ENCODE measurements at places on chromosomes 5 and 9.

- DNase-seq: no peak
Measured at GRCh38 chr5:153425914-153426313, 64.6 kb upstream of the GRIA1 start.

- peak; percentile 6 for DNase-seq
Measured at GRCh38 chr5:126969548-126969947, 60.8 kb downstream of the MARCHF3 start.

DNA sequence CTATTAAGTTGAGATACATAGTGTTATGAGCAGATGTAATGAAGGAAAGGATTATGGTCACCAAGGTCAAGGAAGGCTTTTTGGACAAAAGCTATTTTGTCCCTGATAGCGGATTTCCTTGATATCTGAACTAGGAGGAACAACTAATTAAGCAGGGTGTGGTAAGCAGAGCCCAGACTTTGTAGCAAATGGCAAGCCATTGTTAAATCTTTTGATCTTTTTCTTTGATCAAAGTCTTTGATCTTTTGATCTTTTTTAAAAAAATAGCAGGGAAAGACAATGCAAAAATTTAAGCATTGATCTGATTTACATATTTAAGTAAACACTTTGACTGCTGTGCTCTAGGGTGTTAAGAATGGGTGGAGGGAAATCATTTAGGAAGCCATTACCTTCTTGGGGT is 1242.0 kb downstream of the MAT2B start:
- no peak for DNase-seq

DNA sequence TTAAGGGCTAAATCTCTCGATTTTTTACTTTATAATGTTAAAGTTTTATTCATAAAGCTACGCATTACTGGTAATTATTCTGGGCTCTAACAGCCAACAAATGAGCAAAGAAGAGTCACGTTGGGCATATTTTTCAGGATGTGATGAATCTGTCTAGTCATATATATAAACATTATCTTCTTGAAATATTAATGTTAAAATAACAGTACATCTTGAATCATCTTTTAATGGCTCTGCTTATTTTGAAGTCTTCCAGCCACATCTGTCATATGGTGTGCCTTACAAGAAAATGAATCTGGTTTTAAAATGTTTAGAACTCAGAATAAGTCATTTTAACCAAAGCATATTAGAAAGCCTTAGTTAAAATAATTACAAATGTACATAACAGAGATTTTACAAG is 96.9 kb downstream of the CWC27 start:
- DNase-seq: no peak

DNA sequence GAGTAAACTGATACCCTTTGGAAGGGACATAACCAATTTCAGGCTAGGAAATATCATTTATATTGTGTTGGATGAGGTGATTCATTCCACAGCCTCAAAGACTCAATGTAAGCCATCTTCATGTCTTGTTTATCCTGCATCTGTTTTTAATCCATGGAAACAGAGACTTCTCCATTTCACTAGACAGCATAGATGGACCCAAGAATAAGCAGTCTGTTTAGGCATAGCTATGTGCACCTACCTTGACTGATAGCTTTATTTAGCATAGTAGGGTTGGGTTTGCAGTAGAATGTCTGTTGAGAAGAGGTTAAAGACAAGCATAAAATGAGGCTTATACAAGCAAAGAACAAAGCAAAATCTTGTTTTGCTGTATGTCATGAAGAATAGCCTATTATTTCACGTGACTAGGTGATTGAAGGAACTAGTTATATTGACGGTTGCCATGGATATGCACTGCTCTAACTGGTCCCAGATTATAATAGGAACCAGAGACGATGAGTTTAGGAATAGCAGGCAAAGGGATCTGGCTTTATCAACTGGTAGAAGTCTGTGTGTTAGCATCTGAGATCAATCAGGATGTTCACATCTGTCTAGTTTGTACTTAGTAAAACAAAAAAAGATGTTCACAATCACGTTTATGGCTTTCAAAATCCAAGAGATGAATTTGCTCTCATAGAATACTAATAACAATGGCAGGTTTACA is 154.8 kb upstream of the KLF9 start:
- no peak for DNase-seq

DNA sequence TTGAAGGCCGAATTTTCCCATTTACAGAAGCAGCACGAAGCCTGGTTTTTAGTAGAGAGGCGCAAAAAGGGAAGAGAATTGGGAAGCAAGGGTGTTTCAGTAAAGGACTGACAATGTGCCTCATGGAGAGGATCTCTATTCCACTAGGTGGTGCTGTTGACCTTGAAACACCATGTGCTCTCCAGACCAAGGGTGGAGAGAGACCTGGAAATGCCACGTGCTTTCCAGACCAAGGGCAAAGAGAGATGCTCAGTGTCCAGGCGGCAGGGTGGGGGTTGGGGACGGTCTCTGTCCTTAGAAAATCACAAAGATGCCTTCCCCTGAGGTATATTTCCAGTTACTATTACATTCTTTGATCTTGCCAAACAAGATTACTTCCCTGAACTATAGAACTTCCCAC is 425.3 kb downstream of the CSNK1G3 start:
- DNase-seq: peak; percentile 68

DNA sequence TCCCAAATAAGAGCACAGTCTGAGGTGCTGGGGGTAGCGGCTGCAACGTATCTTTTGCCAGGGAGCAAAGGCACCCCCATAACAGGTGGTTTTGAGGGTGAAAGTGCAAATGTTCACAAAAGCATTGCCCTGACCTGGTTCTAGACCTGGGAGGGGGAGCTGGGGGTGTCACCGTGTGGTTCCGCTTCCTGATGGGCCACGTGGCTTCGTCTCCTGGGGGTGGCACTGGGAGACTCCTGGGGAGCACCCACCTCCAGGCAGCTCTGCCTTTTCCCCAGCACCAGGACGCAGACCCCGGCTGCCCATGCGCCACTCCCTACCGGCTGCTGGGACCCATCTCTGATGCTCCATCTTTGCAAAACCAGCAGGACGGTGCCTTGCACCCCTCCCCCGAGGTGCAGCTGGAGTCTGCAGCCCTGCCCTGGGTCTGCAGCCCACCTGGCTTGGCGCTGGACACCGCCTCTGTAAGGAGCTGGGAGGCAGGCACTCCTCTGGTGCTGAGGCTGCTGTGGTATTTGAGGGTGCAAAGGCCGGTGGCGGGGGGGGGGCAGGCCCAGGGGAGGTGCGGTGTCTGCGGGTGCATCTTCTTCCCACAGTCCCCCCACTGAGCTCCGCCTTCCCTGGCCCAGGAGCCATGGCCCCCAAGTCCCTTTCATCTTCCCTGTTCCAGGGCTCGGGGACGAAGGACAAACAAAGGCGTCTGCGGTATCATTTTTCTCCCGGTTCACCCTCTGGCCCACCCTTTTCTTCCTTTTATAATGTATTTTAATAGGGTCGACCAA is 29.8 kb upstream of the RXRA start:
- no peak for DNase-seq

DNA sequence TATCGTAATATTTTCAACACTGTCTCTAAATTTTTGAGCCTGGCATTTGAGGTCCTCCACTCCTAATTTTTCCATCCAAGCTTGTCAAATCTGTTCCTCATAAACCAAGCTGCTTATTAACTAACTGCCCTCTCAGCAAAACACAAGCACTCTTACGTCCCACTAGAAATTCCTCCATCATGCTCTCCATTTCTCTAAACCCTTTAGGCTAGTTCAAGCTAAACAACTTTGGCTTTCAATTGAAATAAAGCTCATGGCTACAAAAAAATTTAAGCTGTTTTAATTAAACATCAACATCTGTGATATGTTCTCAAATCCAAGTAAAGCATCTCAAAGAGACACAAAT is 45.7 kb downstream of the RNF145 start:
- DNase-seq: no peak

- no peak for DNase-seq
Measured at GRCh38 chr5:172887692-172888091, 53.6 kb downstream of the ERGIC1 start.

GRCh38 chr5:131706281-131706680 is 71.3 kb upstream of the RAPGEF6 start:
- DNase-seq: no peak

- DNase-seq: peak; percentile 36
Measured at GRCh38 chr5:10645146-10645545, 81.3 kb downstream of the ANKRD33B start.

- no peak for DNase-seq
Measured at GRCh38 chr5:169027501-169028061, 273.4 kb downstream of the SLIT3 start.

DNA sequence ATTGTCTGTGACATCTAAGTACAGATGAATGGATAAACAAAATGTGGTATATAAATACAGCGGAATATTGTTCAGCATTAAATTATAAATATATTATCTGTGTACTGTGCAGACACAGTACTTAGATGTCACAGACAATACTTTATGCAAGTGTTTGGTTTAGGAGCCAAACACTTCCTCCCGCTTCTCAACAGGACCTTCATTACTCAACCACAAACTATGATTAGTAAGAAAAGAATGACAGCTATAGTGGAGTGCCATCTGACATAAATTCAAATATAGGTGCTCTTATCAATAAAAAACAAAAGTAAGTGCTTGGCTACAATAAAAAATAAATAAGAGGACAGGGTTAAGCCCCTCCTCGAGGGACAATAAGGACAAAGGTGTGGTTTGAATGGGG is 38.9 kb upstream of the STX17 start:
- peak; percentile 42 for DNase-seq

- no peak for DNase-seq
Measured at GRCh38 chr9:7316166-7316795, 483.3 kb downstream of the DMAC1 start.

DNA sequence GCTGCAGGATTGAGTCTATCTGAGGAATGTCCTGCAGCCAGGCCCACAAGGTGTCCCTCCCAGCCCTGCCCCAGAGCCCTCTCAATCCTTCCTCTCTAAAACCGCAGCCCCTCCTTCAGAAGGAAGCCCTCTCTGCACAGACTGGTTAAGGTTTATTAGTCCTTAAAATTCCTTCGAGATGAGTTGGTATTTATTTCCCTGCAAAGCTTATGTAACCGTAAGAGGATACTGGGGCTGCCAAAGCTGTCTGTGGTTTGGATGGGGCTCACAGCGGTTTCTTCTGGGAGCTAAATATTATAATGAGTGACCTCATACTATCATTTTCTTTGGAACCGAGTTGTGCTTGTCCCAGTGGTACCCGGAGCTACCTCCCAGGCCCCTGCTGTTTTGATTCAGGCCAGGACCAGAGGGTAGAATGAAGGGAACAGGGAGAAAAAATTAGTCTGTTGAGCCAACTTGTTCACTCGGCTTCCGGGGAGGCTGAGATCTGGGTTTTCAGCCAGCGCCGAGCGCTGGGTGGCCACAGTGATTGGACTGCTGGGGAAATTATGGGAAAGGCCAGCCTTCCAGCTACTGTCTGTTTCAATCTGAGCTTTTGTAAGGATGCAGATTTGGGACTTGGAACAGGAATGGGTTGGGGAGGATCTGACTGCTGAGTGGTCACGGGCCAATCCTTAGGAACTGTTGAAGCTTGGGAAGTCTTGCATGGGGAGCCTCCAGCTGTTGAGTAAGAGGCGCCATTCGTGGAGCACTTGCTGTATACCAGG is 107.5 kb downstream of the NDFIP1 start:
- DNase-seq: peak; percentile 98

DNA sequence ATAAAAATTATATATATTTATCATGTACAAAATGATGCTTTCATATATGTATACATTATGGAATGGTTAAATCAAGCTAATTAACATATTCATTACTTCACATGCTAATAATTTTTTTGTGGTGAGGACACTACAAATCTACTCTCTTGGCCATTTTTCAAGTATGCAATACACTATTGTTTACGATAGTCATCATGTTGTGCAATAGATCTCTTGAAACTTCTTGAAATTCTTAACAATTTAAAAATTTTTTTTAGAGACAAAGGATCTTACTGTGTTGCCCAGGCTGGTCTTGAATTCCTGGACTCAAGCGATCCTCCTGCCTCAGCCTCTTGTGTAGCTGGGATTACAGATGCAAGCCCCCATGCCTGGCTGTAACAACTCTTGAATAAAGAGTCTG is 45.2 kb upstream of the SHOC1 start:
- DNase-seq: no peak

- no peak for DNase-seq
Measured at GRCh38 chr9:133116346-133117231, 4.5 kb downstream of the RALGDS start.

DNA sequence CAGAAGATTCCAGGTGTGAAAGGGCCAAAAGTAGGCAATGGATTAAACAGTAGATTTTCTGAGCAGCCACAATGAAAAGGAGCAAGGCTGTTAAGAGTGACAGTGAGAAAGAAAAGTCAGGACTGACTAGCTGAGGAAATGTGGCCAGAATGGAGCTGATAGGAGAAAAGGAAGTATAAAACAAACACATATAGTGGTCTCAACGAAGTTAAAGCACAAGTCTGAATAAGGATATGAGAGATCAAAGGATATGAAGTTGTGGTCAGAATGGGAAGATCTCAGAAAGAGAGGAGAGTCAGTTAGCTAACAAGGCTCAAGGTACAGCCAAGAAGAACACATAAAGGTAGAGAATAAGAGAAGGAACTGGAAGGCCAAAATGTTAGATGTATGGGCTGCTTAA is 39.9 kb downstream of the FNIP1 start:
- no peak for DNase-seq

DNA sequence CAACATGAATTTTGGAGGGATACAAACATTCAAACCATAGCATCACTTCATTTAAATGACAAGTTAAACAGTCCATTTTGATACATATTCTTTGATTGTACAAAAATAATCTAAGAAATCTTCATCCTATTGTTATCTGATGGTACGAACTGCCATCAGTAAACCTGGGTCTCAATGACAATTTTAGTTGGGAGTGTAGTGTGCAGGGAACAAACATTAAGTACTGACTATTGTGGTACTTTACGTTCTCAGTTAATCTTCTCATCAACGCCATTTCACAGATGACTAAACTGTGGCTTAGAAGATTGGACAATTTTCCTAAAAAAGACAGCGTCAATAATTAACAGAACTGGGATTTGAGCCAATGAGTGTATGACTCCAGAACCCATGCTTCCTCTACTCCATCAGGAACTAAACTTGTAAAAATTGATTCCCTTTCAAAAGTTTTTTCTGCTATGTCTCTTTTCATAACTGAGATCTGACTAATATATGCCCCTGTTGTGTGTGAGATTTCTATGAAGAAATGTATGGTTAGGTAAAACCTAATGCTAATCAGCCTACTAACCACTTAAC is 21.1 kb downstream of the TNPO1 start:
- DNase-seq: peak; percentile 83

DNA sequence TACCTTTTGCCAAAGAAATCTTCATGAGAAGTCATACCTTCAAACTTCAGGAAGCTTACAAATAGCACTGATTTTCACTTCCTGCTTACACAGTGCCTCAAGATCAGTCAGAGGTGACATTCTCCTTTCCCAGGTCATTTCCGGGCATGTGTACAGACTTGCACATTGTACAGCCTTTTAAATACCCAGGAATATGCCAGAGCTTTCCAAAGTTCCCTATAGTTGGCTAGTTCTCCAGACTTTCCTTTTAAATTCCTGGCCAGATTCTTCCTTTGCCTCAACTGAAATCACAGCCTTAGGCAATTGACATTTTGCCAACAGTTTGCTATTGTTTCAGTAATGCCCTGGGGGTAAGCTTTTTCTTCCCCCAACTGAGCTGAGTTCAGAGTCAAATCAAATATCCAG is 47.2 kb downstream of the RFX3 start:
- DNase-seq: peak; percentile 82

- no peak for DNase-seq
Measured at GRCh38 chr9:133002147-133003070, 23.9 kb downstream of the GFI1B start.

Measured in kidney tubule cell (primary cell).